ENCODE measurements at places on chromosomes 12 and 14.

DNA sequence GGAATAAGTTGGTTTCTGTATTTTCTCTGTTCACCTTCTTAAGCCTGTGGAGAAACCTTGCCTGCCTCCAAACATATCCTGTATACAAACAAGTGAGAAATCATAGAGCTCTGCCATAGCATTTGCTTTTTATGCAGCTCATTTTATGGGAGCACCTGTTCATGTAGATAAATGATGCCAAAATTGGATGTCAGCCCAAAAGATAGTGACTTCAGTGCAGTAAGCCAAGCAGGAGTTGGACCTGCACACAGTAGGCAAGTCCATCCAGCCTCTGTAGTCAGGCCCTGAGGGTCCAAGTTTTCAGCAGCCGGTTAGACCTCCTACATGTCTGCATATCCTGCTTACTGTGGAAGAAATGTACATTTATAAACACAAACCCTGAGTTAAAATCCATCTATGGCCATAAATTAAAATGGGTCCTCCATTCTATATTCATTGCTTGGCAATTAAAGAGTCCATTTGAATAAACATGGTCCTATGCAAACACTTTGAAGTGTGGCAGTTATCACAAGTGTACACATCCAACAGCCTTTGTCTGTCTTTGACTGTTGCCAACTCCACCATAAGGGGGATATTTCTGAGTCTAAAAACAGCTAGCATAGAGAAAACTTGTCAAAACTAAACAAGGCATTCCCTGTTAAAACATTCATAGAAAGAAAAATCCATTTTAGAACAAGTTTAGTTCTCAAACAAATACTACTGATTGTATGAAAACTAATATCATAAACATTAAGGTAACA is 847.8 kb downstream of the RPS29 start:
- no peak for DNase-seq

GRCh38 chr12:45208604-45209487 is 7.0 kb upstream of the ANO6 start:
- no peak for DNase-seq

GRCh38 chr14:64800000-64800399 is 79.7 kb downstream of the SPTB start:
- DNase-seq, result no peak

- no peak for DNase-seq
Observed at GRCh38 chr14:95667249-95667693, 19.0 kb upstream of the TCL1B start.

DNA sequence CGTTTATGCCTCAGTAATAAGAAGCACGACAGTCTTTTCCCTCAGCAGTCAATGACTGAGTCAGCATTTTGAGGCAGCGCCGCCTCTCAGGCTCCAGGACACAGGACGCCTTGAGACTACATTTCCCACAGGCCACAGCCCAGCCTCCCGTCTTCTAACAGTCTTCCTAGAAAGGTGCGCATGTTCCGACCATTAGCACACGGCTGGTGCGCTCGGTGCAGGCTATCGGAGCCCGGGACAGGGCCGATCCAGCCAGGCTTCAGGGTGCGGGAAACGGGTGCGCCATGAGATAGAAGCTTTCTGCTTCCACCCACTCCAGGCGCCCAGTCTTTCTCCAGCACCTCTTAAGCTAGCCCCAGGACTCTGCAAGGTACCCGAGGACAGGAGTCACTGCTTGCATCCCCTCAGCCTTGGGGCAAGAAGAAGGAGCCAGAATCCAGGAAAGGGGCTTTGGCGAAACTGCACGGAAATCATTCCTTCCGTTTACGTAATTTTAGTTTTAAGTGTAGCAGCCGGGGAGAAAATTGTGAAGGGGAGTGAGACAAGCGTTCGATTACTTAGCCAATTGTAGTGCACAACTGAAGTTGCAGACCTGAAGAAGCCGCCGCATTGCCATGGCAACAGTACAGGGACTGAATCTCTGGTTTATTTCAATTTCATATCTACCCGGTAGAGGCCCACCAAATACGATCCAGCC is 54.0 kb downstream of the ZNF641 start:
- peak; percentile 69 for DNase-seq
